ENCODE measurements at places on chromosomes 6 and 20. TPM values are rescaled to one million over a fixed set of nuclear protein-coding genes. Genes with fewer than 3 reads are reported as not detected.

ECT2L gene
- total RNA-seq, result not detected

SMOC2 gene
- total RNA-seq, result not detected

SAMD10 gene
- total RNA-seq, result not detected

MYLIP gene
- 2.4 TPM for total RNA-seq

ANKRD6 gene
- 2.0 TPM for total RNA-seq

C2 gene
- total RNA-seq, result 0.46 TPM

CFB gene
- total RNA-seq, result 1.7 TPM

EYA4 gene
- total RNA-seq, result 8.0 TPM

SPAG4 gene
- total RNA-seq, result 5.0 TPM

MAP7 gene
- total RNA-seq, result 22.9 TPM

WFDC5 gene
- not detected for total RNA-seq

LBP gene
- 1.3 TPM for total RNA-seq

ARMC2 gene
- 2.2 TPM for total RNA-seq

ZSCAN23 gene
- total RNA-seq, result not detected

MUC21 gene
- total RNA-seq, result not detected

DYNLT2 gene
- 0.67 TPM for total RNA-seq

RAE1 gene
- total RNA-seq, result 58.8 TPM

EPPIN gene
- total RNA-seq, result not detected

MTFR2 gene
- 12.0 TPM for total RNA-seq

CALHM5 gene
- 0.03 TPM for total RNA-seq

NFATC2 gene
- total RNA-seq, result 8.4 TPM

ZSCAN31 gene
- 2.3 TPM for total RNA-seq

BTBD9 gene
- total RNA-seq, result 2.2 TPM

HLA-DQA2 gene
- not detected for total RNA-seq

GPX6 gene
- total RNA-seq, result not detected

SLC13A3 gene
- not detected for total RNA-seq
